K562 (cell line): ENCODE measurements at places on chromosomes 5 and 9.

- DNase-seq = peak; percentile 86
Measured at GRCh38 chr5:124628721-124629596, 117.5 kb downstream of the ZNF608 start.

DNA sequence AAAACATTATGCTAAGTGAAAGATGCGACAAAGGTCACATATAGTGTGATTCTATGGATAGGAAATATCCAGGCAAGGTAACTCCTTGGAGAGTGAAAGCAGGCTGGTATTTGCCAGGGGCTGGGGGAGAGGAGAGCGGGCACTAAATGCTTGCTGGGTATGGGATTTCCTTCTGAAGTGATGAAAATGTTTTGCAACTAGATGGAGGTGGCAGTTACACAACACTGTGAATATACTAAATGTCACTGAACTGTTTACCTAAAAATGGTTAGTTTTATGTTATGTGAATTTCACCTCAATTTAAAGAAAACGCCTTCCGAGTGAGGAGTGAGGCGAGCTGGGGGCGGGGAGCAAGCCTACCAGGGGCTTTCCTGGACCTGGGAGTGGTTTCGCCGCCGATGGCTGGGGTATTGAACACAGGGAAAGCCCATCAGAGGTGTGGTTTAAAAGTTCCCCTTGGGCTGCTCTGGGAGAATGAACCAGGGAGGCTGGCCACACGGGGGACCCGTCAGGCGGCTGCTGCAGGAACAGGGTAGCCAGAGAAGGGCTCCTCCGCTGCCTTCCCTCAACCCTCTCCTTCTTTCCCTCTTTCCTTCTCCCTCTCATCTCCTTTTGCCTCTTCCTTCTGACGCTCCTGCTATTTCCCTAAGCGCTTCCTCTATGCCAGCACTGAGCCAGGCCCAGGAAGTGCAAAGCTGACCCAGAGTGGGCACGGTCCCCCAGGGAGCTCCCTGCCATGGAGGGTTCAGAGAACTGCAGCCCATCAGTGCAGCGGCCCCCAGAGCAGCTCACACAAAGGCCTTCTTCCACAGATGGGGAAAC is 4.9 kb downstream of the AKNA start:
- DNase-seq = no peak

DNA sequence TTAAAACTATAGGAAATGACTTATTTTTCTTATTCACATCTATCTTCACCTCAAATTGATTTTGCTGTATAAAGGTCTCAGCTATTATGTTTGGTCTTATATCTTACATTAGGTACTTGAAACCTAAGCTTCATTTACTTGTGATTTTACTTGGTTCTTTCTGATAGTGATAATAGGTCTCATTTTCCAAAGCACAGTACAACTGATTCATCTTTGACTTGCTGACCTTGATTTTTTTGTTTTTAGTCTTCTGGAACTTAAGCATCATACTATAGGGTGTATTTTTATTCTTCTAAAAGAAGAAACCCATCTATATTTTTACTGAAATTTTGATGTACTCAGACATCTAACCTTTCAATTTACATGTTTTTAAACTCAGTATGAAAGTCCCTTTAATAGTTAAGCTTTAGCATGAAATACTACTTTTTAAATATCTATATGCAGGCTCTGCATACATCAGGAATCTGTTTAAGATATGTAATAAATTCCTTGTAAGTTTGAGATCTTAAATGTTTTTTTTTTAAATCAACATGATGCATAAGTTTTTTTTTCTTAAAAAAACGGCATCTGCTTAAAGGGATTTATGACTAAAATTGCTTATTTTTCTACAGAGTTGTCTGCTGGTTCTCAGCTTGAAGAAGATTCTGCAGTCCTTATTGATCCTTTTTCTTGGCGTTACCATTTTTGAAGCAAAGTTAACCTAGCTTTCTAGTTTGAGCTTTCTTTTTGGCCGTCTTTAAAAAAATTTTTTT is 13.3 kb downstream of the MATR3 start:
- no peak for DNase-seq

DNA sequence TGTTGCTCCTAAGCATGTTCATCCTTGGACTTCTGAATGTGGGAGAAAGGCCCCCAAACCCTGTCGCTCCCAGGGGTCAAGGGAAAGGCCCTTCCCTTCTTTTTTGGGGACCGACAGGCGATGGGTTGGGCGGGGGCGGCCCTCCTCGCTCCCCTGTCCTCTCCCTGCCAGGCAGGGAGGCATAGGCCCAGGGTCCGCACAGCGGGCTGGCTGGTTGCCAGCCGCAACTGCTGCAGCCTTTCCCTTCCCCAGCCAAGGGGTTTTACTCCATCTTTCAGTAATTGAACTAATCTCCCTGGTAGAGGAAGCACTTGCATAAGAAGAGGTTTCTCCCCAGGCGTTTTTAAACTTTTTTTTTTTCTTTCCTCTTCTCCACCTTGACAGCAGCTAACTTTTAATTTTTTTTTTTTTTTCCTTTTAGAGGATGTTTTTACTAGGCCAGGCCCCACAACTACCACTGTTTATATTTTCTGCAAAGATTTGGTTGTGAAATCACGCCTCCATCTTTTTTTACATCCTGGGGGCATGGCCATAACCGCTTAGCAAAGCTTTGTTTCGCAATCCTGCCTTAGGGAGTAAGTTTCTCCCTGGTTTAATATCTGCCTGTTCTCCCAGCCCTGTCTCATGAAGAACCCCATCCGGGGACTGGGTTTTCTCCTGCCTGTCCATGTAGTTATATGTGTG is 216.9 kb upstream of the ZNF608 start:
- no peak for DNase-seq

- peak; percentile 69 for DNase-seq
Measured at GRCh38 chr9:37678789-37679273, 28.1 kb downstream of the FRMPD1 start.

- no peak for DNase-seq
Measured at GRCh38 chr5:73709536-73710129, 83.6 kb downstream of the ARHGEF28 start.

DNA sequence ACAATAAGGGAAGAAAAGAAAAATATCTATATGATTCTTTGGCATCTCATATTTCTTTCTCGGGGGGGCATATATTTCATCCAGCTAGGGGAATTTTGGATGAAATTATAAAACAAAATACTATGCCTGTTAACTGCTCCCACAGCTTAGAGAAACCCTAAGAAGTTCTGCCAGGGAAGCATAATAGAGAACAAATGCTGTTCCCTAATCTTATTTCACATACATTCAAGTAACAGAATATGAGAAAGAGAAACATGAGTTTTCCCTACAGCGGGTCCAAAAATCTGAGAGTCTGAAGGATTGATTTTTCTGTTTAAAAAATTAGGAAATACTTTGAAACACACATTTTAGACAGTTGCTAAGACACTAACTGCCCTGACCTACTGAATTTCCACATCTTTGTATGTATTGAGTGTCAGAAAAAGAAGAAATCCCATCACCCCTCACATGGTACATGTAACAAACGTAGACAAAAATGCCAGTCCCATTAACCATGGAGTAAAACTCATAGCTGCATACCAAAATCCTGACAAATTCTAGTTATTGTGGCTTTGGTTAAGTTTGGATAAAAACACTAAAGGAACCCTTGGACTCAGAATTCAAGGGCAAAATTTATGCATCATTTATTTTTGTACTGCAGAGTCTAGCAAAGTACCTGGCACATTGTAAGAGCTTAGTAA is 620.2 kb upstream of the DMAC1 start:
- DNase-seq = no peak

DNA sequence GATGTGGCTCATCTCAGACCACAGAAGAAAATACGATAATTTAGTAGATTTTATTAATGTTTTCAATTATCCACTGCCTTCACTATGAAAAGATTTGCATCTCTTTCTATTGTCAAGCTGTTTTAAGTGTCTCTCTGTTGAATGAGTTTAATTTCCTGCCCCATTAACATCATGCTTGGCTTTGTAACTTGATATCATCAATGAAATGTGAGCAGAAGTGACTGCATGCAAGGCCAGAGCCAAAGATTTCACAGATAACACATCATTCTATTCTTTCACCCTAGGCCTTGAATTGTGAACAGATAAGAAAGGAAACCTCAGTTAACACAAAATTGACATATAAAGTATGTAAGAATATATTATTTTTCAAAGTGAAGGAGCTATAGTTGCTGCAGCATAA is 986.4 kb upstream of the CDH18 start:
- DNase-seq = no peak
